Progenitor cell of endocrine pancreas (in vitro differentiated cells): ENCODE measurements at places on chromosomes 1 and 21. TPM values are rescaled to one million over a fixed set of nuclear protein-coding genes. Genes with fewer than 3 reads are reported as not detected.

S100A9 gene
- total RNA-seq = 0.91 and 0.95 TPM in 2 replicates

- no peak overlapping the region for H3K4me3 ChIP-seq
- no peaks in the 10 kb centered on the region for H3K36me3 ChIP-seq
- no peak overlapping the region for H3K27ac ChIP-seq
- DNase-seq = no peak
- peaks cover 4% of the 10 kb centered on the region for H3K27me3 ChIP-seq
Observed at GRCh38 chr1:40646315-40646714, 19.2 kb downstream of the RIMS3 start.

- DNase-seq = no peak
- no peaks in the 10 kb centered on the region for H3K27me3 ChIP-seq
- H3K4me3 ChIP-seq = no peak overlapping the region
- no peaks in the 10 kb centered on the region for H3K4me1 ChIP-seq
- H3K27ac ChIP-seq = no peak overlapping the region
Observed at GRCh38 chr1:243428617-243429342, 172.9 kb downstream of the SDCCAG8 start.

ATP1A2 gene
- 0.11 TPM in 1 of 2 replicates, not detected in the other for total RNA-seq

COL16A1 gene
- total RNA-seq = 0.67 and 2.1 TPM in 2 replicates

SLC2A5 gene
- not detected in 2 replicates for total RNA-seq

- H3K4me1 ChIP-seq = peaks cover 22% of the 10 kb centered on the region
- no peaks in the 10 kb centered on the region for H3K27me3 ChIP-seq
- H3K27ac ChIP-seq = no peak overlapping the region
- H3K4me3 ChIP-seq = no peak overlapping the region
Observed at GRCh38 chr1:233333086-233333485, 5.6 kb downstream of the MAP3K21 start.
